NCI-H1105 treated with DMSO at 0.1 percent for 48 hours (cell line): ENCODE measurements at places on chromosomes 11 and 22.
A peak's percentile ranks its signal among the peaks of the same experiment; 100 is the strongest.

DNA sequence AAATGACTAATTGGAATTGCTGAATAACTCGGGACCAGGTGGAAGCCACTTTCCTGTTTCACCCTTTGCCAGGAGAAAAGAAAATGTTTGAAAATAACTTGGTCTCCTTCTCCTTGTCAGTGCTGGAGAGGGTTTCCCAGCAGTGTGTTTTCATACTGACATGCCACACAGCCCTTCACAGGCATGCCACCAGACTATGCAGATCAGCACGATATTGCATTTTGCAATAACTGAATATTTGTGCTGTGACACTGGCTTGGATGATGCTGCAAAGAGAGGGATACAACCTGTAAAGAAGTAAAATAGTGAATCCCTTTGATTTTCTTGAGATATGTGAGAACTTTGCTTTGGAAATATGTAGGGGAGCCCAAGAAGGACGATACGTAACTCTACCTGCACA lies 200.0 kb upstream of the NAV2 start:
- DNase-seq: no peak

DNA sequence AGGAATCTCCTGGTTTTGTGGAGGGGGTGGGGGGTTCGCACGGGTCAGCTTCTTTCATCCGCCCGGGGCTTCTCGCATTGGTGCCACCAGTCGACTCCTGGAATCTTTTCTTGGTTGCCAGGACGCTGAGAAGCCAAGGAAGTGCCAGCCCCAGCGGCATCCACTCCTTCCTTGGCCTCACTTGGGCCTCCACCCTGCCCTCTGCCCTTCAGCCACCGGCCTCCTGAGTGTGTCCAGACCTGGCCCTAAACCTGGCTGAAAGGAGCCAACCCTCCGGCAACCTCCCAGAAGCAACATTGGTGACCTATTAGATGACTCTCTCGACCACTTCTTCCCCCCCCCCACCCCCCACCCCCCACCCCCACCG lies 518 bp upstream of the GALNT18 start:
- no peak for DNase-seq

DNA sequence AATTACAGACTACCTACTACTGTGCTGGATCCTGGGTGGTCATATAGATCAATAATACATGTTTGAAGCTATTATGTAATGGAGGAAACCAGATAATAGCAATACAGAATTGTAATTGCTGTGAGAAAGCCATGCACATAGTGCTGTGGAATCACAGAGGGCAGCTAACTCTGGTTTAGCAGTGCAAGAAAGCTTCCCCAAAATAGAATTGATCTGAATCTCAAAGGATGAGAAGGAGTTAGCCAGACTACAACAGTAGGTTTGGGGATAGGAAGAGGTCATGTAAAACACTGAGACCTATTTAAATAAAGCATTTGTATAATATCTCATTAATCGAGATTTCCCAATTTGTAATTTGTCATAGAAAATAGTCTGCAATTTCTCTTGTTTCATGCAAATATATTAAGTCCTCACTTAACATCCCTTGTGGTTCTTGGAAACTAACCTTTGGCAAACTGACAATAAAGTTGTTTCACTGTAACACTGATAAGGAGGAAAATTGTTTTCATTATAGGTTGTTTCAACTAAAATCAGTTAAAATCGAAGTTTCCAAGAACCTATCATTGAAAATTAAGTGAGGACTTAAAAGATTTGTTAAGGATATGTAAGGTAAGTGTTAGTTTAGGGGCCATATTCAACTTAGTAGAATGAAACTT lies 7.6 kb downstream of the C11orf58 start:
- no peak for DNase-seq

GRCh38 chr22:50074056-50074455 lies 11.2 kb downstream of the MLC1 start:
- no peak for DNase-seq

GRCh38 chr11:133531458-133531857 lies 843 bp downstream of the OPCML start:
- DNase-seq: no peak

DNA sequence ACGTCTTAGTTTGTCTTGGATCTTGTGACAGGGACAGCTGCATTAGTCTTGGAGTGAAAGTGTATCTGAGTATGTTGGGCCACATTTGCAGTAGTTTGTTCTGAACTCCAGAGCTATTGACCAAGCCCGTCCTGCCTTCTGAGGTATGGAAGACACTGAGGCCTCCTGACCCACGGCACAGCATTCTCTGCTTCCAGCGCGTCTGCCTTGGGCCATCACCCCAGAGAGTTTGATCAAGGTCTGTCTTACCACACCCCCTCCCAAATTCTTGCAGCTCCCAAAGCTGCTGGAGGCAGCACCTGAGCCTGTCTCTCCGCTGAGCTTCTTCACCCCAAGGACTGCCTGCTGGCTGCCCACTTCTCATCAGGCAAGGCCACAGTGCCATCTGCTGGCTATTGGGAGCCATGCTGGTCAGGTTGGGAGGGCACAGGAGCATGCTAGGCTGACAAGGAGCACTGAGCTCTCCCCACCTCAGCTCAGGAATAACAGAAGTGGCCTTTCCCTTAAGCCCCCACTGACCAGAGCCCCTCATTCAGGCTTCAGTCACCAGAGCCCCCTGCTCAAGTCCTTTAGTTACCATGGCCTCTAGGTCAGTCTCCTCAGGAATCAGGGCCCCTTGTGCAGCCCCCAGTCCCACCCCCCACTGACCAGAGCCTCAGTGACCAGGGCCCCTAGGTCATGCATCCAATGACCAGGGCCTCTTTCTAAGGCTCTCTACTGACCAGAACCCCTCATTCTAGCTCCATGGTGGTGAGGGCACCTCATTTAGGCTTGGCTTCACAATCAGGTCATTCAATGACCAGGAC lies 27.2 kb upstream of the SMPD1 start:
- peak; percentile 61 for DNase-seq

DNA sequence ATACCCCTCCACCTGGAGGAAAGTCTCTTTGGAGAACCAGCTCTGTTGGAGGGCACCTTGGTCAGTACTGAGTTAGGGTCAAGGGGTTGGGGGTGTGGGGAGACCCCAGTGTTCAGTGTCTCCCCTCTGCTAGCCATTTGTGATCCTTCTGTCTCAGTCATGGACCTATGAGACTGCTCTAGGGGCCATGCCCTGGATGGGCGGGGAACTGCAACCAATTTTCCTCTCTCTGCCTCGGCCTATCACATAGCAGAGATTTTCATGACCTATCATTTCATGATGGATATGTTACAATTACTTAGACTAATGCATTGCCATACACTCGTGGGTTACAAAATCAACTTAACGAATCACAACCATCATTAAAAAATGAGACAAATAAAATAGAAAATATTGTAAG lies 7.4 kb downstream of the OTOG start:
- DNase-seq: no peak

GRCh38 chr11:13008625-13009475 lies at the start of gene RASSF10:
Gene RASSF10, plus strand, starts transcription at chr11:13009316. Its CDS starts 261 bp downstream, at chr11:13009577.
- DNase-seq: peak; percentile 49

DNA sequence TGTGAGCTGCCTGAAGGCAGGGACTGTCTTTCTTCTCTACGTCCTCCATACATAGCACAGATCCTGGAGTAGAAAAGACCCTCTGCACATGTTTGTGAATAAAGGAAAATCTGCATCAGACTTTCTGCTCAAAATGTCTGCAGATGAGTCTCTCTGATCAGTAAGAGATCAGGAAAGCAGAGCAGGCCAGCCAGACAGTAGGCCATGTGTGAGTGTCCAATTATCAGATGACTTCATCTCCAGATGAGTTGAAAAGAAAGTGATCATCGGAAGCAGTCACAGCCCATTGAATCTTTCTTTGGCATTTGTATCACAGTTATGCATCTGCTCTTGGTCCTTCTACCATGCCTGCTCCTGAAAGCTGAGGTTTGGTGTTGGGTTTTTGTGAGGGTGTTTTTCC lies 298.7 kb upstream of the NCAM1 start:
- DNase-seq: no peak

GRCh38 chr22:37199103-37199759 lies 11.2 kb upstream of the C1QTNF6 start:
- DNase-seq: peak; percentile 95

GRCh38 chr11:36130401-36130800 lies 158.8 kb downstream of the COMMD9 start:
- DNase-seq: no peak

- no peak for DNase-seq
Measured at GRCh38 chr22:49515475-49515874, 312.2 kb downstream of the BRD1 start.

DNA sequence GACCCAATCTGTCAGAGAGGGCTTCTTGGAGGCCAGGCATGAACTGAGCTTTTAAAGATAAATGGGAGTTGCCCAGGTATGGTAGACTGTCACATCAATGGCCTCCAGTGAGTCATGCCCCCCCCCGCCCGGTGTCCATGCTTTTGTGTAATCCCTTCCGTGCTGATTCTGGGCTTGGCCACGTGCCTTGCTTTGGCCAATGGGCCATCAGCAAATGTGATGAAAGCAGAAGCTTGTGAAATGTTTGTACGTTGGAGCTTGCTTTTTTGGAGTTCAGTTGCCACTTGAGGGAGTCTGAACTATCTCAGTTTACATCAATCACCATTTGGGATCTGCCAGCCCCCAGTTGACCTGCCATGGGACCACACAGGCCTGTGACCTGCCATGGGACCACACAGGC lies 4.3 kb upstream of the THY1 start:
- DNase-seq: no peak

- DNase-seq: no peak
Measured at GRCh38 chr11:99068832-99069231, 48.1 kb downstream of the CNTN5 start.

DNA sequence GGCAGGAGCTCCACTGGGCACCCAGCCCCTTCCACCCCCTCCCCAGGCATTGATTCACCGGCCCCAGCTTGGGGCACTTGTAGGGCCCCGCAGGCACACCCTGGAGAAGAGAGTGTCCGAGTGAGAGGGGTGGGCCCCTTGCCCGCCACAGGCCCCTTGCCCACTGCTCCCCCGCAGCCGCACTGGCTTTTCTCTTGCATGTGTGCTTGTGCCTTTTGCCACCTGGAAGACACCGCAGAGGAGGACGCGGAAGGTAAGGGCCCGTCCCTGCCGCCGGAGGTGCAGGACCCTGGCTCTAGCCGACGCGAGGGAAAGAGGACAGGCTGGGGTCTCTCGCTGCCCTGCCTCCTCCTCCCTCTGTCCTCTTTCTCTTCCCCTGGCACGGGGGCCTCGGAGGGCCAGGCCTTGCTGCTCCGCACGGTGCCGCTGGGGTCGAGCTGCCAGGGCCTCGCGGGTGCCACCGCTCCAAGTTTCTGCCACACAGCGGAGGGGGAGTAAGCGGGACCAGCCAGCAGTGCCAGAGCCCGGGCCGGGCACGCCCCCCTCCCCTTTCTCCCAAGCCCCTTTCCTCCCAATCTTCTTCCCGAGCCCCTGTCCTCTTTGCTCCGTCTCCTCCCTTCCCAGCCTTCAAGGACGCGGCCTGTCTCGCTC lies 9.5 kb downstream of the TNNT3 start:
- DNase-seq: no peak

DNA sequence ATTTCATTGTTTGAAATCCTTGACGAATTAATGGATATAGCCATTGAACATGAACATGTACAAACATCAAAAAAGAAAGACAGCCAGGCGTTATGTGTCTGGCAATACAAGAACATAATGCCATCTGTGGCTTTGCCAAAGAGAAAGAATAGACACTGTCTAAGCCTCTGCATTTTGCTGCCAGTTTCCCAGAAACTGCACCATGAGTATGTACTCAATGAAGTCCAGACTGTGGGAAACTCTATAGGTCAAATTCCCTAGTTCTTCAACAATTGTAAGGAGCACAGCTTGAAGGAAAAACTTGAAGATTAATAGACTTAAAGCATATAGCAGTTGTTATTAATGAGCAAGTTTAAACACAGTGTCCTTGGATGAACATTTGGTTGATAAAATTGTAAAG lies 71.3 kb downstream of the BBOX1 start:
- no peak for DNase-seq

- DNase-seq: no peak
Measured at GRCh38 chr11:133156986-133157745, 375.1 kb downstream of the OPCML start.

DNA sequence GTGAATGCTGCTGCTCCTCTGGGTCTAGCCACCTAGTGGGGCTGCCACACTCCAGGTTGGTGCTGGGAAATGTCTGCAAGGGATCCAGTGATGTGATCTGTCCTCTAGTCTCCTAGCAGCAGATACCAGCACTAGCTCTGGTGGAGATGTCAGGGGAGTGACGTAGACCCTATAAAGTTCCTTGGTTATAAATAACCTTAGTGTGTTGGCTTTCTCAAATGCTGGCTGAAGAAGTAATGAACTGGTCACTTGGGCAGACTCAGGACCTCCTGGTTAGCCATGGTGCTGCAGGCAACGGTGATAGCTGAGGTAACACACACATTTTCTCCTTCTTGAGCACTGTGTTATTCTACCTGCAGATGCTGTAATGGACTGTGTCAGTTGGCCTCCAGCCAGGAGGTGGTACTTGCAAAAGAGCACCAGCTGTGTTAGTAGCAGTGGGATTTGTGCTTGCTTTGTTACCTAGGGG lies 35.5 kb downstream of the BBOX1 start:
- DNase-seq: peak; percentile 84

DNA sequence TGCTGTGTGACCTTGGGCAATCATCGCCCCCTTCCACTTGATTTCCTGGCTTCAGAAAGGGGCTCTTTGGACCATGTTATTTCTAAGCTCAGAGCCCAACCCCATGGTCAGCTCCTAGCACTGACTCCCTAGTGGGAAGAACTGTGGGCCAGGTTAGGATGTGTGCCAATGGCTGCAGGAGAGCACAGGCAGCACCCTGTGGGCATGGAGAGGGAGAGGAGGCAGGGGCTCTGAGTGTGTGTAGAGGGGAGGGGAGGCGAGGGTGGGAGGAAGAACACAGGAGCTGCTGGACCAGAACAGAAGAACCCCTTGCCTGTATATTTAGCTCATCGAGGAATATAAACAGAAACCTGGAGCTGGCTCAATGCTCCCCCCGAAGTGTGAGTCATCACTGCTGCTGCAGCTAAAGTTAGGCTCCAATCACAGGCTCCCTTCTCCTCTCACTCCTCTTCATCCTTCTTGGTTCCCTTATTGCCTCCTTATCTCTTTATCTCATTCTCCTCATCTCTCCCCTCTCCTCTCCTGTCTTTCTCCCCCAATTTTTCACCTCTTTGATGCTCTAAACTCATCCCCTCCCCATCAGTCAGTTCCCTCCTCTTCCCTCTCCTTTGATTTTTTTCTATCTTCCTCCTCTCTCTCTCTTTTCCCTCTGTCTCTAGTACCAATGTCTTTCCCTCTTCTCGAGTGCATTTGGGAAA lies 14.5 kb upstream of the RPS19BP1 start:
- DNase-seq: no peak

GRCh38 chr11:125918140-125918840 lies 14.0 kb downstream of the DDX25 start:
- DNase-seq: no peak
